Activated T-cell treated with anti-CD3 and anti-CD28 coated beads, Interleukin-2, amount 50 U/mL, for 48 hours (primary cell): ENCODE measurements at places on chromosomes 7 and 10.

- DNase-seq: no peak
Observed at GRCh38 chr7:141039376-141039775, 24.6 kb upstream of the MRPS33 start.

DNA sequence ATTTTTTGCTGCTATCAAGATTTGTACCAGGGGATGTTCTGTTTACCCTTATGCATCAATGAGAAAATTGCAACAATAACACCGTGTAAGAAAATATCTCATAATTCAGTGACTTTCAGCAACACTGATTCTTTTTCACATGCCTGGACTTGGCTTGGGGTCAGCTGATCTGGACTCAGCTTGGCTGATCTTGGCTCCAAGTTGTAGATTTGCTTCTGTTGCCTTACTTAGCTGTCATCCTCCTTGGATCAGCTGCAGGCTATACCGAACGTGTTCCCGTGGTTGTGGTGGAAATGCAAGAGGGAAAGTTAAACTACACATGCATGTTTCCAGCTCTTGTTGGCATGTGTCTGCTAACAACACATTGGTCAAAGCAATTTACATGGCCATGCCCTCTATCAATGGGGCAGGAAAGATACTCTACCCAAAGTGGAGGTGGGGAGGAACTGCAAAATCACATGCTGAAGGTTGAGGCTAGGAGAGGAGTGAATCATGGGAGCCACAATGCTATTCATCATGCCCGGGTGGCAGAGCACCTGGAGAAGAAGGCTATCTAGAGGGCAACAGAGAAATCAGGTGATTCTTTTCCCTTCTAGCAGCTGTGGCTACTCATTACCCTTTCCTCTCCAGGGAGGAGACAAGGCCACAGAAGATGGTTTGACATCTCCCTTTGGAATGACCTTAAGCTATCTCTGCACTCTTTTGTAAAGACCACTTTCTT lies 1276.3 kb upstream of the AUTS2 start:
- no peak for DNase-seq

GRCh38 chr10:58399410-58399809 lies 14.2 kb downstream of the TFAM start:
- DNase-seq: no peak

- no peak for DNase-seq
Observed at GRCh38 chr10:79392506-79393176, 45.4 kb downstream of the PPIF start.

DNA sequence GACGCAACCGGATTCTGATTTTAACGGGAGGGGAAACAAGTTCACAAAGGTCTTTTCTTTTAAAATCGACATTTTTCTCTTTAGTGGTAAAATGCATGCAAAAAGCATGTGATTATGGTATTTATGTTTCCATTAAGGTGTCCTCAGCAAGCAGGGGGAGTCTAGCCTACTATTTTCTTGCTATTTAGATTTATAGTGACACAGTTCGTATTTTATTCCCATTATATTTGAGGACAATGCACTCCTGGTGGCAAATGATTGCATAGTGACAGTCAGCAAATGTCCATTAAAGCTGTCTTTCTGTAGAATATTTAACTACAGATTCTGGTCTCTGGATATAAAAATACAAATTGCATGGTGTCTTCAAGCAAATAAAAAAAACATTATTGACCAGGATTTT lies 554.2 kb downstream of the PARD3 start:
- no peak for DNase-seq

- no peak for DNase-seq
Observed at GRCh38 chr7:71633551-71634008, 501.6 kb downstream of the GALNT17 start.

DNA sequence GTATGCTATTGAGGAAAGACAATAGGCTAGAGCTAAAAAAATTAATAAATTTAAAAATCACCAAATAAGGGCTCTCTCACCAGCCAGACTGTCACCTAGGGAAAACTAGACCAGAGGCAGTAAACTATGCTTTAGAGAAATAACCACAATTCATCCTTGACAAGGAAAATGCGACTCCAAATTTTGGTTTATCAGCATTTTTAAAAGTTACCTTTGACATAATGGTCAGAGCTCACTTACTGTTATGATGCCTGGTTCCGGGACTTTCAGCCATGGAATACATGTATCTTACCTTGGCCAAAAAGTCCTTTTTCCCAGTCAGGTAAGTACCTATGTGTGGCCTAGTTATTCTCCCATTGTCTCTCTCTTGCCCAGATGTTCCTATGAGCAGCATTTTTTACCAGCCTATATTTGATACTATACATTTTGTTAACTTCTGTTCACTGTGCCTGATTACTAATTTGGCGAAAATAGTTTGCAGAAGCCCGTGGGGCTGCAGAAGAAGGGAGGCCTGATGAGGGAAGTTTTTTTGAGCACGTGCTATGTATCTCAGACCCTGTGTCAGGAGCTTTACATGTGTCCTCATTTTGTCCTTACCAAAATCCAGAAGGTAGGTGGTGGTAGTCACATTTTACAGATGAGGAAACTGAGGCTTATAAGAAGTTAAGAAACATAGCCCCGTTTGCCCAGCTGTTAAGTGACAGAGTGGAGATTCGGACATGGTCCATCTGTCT lies 149.7 kb downstream of the CELF2 start:
- DNase-seq: no peak

GRCh38 chr7:130957137-130957513 lies 223.1 kb upstream of the KLF14 start:
- DNase-seq: no peak

GRCh38 chr10:74628136-74628535 lies 198.3 kb upstream of the KAT6B start:
- DNase-seq: no peak

GRCh38 chr10:91220954-91221675 lies 652 bp downstream of the PCGF5 start:
- no peak for DNase-seq

DNA sequence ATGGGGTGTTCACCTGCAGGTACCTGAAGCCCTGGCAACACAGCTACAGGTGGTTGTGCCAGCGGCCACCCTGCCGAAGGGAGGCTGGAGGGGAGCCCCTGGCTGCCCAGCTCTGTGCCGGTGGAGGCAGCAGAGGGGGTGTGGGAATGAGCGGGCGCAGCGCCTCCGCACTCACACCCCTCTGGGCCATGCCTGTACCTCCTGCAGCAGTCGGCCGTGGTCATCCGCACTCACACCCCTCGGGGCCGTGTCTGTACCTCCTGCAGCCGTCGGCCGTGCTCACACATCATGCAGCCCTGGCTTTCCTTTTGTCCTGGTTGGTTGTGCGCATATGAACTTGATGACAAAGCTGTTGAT lies 1.7 kb downstream of the ZNF511 start:
- DNase-seq: no peak

DNA sequence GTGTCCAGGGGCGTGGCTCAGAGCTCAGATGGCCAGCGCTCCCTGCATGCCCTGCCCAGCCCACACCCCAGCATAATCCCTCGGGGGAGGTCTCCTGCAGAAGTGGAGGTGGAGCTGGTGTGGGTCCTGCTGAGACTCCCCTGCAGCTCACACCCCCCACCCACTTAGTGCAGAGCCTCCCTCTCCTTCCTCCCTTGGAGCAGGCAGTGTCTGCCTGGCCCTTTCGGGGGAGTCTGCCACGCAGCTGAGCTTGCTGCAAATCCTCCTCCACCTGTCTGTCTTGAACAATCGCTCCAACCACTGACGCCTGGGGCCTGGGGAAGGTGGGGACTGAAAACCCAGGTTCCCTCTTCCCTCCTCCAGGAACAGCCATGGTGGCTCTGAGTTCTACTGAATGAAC lies 219.7 kb upstream of the PPP2R2D start:
- no peak for DNase-seq

DNA sequence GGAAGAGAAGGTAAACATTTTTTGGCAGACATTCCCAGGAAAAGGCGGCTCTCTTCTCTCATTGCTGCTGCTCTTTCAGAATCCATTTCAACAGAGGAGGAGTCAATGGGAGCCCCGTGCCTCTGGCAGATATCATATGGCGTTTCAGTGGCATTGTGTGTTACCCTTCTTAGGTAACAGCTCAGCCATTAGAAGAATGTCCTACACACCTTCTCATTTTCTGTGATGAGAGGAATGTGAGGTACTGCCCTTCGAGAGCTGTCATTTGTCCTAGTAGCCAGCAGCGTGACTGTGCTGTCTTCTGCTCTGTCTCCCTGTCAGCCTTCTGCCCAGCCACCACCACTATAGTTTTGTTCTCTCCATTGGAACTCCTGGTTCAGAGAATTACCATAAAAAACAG lies 102.4 kb downstream of the EGFR start:
- no peak for DNase-seq

DNA sequence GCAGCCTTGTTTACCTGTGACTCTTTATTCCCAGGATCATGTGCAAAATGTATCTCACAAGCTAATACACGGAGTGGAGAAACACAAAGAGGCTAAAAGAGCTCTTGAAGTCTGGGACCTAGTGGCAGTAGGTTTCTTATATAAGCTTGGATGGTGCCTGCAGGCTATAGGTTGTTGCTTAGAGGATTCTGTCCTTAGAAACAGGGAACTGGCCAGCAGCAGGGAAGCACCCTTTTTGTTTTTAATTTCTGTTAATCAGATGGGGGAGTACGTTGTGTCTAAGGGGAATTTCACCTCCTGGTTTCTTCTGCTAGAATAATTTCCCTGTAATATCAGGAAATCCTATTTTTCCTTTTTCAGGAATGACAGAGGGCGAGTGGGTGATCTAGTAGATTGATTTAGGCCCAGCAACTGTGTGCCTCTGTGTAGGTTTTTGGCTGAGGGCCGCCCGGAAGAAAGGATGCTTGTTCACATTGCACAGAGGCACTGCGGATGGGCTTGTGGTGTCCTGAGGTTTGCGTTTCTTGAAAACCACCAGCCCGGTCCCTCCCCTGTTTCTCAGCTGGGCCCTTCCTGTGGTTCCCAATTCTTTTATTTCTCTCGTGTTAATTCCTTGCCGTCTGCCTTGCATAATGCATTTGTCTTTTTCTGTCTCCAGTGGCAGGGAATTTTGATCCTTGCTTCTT lies 158.0 kb downstream of the CAMK1D start:
- no peak for DNase-seq

DNA sequence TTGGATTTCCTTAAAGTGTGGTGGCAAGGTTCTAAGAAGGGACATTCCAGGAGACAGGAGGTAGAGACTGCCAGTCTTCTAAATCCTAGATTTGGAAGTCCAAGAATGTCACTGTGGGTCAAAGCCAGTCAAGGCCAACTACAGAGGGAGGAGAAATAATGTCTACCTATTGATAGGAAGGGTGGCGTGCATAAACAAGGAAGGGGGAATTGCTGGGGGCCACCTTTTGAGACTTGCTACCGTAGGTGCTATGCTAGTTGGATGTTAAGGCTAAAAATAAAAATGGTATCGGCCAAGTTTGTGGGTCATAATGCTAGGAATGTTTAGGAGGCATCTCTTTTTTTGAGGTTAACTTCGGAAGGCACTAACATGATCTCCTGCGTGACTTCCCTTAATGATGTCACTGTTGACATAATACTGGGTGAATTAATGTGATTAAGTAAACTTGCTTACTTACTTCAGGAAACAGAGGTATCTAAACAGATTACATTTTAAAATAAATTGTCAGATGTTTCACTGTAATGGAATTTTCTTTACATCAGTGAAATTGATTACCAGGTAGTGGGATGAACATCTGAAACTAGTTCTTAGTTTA lies 4.8 kb downstream of the BTRC start:
- no peak for DNase-seq

DNA sequence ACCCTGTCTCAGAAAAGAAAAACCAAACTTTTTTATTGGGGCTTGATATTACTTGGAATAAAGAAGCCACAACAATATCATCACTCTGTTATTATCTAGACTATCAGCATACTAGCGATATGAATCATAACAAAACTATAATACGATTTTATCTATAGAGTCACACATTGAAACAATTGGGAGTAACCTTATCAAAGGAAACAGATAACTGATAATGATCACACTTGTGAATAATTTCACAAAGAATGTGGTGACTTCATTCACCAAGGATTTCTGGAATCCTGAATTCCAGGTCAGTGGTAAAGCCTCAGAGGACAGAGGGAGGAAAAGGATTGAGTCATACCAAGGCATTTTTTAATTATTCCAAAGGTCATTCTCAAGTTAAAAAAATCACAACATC lies 32.1 kb upstream of the NMT2 start:
- DNase-seq: no peak

DNA sequence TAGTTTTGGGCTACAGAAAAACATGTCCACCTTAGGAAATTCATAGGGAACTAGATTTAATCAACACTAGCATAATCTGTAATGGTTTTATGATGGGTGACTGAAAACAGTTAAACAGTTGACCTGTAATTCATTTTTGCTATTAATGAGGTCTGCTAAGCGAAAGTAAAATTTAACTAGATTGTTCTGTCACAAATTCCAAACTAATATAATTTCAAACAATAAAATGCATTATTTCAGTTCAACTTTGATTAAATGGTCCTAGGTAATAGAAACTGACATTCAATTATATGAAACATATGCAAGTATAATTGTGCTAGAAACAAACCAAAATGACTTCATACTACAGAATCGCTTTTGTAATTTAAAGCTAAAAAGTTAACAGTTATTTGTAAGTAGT lies 6.9 kb downstream of the NOC3L start:
- DNase-seq: no peak

GRCh38 chr10:49131507-49132361 lies 2.1 kb downstream of the FAM170B start:
- no peak for DNase-seq

DNA sequence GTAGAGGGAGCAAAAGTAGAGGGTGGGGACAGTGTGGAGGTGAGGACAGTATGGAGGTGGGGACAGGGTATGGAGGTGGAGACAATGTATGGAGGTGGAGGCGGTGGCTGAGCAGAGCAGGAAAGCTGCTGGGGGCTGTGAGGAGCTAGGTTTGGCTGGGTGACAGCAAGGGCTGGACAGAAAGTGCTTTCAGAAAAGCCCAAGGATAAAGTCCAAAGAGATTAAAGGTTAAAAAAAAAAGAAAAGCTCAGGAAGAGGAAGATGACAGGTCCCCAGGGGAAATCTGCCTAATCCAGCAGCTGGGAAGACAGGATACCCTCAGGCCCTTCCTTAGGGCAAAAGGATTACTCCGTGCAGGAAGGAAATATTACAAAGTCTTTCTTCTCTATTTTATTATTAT lies 32.1 kb upstream of the PFKFB3 start:
- no peak for DNase-seq

DNA sequence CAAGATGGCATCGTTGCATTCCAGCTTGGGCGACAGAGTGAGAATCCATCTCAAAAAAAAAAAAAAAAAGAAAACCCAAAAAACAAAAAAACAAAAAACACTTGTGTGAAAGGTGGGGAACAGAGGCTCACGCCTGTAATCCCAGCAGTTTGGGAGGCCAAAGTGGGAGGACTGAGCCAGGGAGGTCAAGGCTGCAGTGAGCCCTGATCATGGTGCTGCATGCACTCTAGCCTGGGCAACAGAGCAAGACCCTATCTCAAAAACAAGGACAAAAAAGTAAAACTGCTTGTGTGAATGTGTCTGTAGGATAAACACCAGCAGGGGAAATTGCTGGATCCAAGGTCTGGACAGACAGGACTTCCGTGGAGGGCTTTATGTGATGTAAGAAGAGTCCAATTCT lies 4.5 kb downstream of the PAOX start:
- no peak for DNase-seq

GRCh38 chr7:157817944-157818700 lies 481.3 kb downstream of the DNAJB6 start:
- no peak for DNase-seq
